ENCODE measurements at places on chromosomes 12 and 14.

- no peak for DNase-seq
Observed at GRCh38 chr12:25981597-25981996, 23.1 kb downstream of the RASSF8 start.

- no peak for DNase-seq
Observed at GRCh38 chr12:99619389-99620158, 28.0 kb upstream of the GARIN6 start.

DNA sequence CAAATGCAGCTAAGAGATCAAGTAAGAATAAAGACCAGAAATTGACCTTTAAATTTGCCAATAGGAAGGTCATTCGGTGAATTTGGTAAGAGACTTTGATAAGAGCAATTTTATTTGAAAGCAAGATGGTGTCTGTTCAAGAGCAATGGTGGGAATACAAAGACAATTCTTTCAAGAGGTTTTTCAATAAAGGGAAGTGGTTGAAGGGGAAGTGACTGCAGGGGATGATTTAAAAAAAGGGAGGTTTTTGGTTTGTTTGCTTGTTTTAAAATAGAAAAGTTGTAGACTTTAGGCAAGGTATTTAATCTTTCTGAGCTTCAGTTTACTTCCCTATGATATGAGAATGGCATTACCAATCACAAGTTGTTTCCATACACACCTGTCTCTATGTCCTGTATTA is 4.3 kb upstream of the APPL2 start:
- DNase-seq, result no peak

DNA sequence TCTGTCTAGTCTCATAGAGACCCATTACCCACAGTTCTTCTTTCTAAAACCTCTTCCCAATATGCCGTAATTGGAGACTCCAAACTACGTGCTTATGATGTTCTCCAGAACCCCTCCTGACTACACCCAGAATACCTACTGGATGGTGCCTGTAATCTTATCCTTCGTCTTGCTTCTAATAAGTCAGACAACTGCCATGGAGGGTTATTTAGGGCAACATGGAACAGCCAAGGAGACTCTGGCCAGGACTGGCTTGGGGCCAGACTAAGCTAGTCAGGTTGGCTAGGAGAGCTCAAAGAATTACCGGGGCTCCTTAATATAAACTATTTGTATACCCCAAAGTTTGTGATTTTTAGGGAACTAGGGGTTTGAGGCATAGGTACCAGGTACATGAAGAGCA is 6.8 kb downstream of the PFKM start:
- DNase-seq, result no peak

GRCh38 chr12:89405626-89406345 is 53.5 kb upstream of the DUSP6 start:
- no peak for DNase-seq

DNA sequence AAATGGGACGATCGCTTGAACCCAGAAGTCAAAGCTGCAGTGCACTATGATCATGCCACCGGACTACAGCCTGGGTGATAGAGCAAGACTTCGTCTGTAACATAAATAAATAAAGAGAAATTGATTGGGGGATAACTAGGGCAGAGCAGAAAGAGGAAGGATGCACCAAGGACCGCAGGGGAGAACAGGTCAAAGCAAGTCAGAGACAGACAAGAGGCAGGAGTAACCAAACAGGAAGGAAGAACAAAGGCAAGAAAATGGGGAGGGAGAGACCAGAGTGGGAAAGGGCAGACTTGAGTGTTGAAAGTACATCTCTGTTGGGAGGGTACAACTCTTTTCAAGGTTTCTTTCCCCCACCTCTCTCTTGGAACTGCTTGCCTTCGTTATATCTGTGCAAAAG is 50.8 kb upstream of the ELK3 start:
- DNase-seq, result no peak

DNA sequence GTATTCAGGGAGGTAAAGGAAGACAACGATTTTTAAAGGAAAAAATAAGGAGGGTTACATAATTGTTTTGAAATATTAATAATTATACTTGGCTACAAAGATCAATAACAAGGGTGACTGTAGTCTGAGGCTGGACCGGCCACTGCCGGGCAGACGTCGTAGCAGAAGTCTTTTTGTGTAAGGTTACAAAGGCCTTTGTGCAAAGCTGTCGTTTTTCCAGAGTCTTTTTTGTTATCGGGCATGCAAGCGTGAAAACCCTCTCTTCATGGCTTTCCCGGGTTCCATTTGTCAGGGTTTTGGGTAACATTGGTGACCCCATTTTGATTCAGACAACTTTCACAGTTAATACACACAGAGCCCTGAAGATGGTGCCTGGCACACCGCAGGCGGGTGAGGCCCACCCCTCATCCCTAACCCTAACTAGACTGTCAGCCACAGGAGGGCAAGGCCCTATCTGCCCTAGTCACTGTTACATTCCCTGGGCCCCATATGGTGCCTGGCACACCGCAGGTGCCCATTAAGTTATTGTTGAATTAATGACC is 31.3 kb downstream of the RILPL1 start:
- DNase-seq, result no peak

DNA sequence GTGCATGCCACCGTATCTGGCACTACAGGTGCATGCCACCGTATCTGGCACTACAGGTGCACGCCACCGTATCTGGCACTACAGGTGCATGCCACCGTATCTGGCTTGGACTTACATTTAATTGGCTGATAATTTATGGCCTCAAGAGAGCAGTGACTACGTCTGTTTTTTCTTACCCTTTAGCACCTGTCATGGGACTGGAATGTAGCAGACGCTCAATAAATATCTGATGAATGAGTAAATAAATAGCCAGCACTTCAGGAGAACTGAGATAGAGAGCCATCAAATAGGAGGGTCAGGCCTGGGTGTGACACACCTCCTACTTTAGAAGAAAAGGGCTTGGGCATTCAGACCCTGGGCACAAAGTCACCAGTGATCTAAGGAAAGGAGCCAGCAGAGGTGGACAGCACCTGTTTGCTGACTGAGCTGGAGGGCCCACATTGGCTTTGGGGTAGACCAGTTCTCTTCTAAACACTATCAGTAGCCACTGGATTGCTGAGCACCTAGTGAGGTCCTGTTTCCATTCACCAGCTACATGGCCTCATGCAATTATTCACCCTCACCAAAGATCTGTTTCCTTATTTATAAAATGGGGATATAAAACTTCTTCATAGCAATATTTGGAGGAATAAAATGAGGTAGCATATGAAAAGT is 50.1 kb downstream of the RFX4 start:
- DNase-seq, result no peak

DNA sequence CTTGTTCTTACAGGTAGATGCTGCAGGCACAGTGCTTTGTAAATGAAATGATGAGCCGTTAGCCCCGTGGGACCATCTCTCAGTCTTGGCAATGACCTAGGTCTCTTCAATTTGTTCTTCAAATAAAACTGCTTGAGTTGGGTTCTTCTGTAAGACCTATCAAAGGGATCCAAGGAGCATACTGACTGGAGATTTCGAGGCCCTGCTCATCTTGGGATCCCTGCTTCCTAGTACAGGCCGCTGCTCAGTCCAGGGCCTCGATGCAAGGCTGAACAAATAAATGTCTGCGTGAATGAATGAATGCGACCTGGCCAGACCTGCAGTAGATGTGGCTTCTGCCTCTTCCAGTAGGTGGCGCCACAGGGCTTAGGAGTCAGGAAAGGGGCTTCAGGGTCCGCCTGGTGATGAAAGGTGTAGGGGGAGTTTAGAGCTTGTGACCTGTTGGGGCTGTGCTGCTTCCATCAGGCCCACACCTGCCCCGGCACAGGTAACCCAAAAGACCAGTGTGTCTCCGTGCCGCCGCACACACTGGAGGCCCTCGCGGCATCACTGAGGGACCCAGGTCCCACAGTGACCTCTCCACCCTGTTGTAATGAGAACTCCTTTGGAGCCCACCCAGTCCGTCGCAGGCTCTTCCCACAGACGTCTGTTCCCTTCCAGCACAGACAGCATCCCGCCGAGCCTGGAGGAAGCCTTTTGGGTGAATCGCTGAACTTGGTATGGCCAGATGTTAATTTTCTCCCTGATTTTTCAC is 4.4 kb downstream of the CACNA1C start:
- no peak for DNase-seq

GRCh38 chr12:17215759-17216570 is 610.0 kb upstream of the LMO3 start:
- DNase-seq, result no peak

DNA sequence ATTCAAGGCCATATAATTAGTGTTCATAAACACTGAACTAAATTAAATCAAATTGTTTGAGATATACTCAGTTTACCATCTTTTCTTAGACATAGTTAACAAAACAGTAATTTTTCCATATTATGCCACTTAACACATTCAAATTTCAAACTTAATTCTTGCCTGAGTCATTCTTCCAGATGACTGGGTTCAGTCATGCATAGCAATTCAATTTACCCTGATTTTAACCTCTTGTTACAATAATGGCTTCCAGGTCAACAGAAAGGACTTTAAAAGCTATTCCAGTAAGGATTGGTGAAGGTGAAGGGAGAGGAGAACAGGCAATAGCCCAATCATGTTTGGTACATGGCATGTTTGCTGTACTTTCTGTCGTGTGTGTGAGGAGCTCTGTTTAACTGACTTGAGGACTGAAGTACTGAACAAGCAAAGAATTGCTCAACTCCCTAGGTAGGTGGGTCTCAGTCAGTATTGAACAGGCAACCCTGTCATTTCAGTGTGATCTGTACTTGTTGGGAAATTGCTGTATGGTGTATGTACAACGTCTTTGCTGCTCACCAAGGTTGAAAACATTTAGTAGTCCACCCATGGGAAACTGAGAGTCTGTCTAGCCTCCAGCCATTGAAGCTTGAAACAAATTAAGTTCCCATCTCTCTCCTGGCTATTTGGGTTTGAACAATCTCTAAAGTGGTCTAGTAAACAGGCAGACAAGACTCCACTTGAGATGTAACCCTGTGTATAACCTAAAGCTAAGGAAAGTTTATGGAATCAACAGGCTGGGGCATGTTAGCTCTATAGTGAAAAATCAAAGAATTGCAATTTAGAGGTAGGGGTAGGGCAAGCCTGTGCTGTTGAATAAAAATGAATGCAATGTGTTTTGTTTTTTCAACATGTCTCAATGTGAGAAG is 327.2 kb downstream of the BTG1 start:
- DNase-seq, result no peak

- no peak for DNase-seq
Observed at GRCh38 chr14:48771717-48772116, 814.5 kb downstream of the RPS29 start.

- no peak for DNase-seq
Observed at GRCh38 chr14:92575061-92575747, 61.6 kb downstream of the RIN3 start.

GRCh38 chr12:90621927-90622326 is 333.0 kb downstream of the CCER1 start:
- DNase-seq, result no peak

DNA sequence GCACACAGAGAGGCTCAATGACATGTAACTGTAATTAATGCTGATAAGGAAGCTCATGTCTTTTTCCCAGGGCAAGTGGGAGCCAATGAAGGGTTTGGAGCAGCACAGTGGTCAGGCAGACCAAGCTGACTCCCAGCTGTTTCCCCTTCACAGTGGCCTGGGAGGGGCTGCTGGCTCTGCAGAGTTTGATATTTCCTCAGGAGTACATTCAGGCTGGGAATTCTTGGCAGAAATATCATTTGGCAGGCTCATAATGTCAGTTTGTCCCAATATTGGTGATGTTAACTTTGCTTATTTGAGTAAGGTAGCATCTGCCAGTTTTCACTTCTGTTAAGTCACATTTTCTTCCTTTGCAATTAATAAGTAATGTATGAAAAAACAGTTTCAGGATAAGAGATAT is 247.0 kb downstream of the EMP1 start:
- DNase-seq, result no peak

GRCh38 chr14:74977164-74977900 is 21.9 kb upstream of the PGF start:
- DNase-seq, result no peak

DNA sequence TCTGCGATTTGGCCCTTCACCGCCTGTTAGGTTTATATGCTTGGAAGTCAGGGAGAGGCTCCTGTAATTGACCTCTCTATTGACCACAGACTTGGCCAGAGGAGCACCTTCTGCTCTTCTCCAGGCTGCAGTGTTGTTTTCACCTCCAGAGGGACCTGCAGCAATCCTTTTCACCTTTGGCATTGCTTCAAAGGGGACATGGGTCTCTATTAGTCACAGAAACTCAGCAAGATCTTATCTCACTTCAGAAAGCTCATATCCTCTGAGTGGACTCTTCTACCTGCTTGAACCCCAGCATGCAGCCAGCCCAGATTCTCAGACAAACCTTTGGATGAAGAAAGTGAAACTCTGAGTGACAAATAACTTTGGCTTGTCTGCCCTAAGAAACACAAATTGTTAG is 339.3 kb downstream of the NRXN3 start:
- DNase-seq, result no peak

DNA sequence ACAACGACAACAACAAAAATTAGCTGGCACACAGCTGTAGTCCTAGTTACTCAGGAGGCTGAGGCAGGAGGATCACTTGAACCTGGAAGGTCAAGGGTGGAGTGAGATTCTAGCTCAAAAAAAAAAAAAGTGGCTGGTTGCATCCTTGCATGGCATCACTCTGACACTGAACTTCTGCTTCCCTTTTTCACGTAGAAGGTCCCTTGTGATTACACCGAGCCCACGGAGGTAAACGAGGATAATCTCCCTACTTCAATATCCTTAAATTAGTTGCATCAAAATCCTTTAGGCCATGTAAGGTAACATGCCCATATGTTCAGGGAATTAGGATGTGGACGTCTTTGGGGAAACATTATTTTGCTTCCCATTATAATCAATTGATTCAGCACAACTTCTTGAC is 4.0 kb upstream of the PPP4R4 start:
- DNase-seq, result no peak

DNA sequence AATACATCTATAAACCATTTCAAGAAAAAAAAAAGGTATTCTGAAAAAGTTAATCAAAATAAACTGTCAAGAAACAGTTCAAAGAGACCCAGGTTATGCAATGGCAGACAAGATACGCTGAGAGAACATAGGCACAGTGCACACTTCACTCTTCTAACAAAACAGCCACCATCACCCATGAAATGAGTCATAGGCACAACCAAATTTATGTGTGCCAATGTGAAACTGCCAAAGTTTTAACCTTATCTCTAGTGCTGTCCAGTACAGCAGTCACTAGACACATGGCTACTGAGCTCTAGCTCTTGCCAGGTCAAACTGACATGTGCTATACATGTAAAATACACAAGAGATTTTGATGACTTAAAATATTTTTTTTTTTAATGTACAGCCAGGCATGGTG is 1.4 kb downstream of the CEP128 start:
- no peak for DNase-seq

- DNase-seq, result no peak
Observed at GRCh38 chr12:121812921-121813896, 9.4 kb downstream of the SETD1B start.

GRCh38 chr14:24349742-24350141 is 10.0 kb upstream of the RIPK3 start:
- DNase-seq, result no peak

DNA sequence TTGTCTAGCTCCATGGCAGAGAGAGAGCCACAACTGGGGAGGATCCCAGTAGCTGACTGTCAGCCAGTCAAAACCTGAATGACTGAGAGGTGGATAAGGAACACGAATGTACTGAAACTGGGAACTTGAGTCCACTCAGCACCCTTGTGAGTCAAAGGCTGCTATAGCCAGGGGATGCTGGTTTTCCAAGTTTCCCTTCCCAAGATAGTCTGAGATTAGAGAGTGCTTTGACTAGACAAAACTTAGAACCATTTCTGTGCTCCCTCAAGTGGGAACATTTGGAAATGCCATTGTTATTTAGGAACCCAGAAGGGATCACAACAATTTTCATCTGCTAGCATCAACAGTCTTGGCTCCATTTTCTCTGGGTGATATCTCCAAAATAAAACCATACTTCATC is 4.0 kb downstream of the PRKAG1 start:
- no peak for DNase-seq

- no peak for DNase-seq
Observed at GRCh38 chr12:45368841-45369489, 153.1 kb downstream of the ANO6 start.
